ENCODE measurements at places on chromosomes 7 and 10.

- DNase-seq = no peak
Measured at GRCh38 chr7:26499315-26499897, 207.7 kb downstream of the SNX10 start.

DNA sequence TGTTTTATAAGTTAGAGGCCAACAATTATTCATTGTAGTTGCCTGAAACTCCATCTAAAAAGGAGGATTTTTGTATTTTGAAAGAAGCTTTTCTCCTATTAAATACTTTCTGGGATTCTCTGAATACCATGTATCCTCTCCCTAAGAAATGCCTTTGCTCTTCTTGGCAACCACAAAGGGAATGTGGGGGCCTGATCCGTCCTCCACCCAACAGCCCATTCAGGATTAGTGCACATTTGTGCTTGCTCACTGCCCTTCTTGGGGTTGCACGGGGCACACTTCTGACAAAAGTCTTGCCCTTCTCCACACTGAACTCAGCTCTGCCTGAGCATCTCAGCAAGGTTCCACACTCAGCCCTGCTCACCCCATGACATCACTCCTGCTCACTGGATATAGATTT is 194.2 kb downstream of the SLC25A13 start:
- no peak for DNase-seq

DNA sequence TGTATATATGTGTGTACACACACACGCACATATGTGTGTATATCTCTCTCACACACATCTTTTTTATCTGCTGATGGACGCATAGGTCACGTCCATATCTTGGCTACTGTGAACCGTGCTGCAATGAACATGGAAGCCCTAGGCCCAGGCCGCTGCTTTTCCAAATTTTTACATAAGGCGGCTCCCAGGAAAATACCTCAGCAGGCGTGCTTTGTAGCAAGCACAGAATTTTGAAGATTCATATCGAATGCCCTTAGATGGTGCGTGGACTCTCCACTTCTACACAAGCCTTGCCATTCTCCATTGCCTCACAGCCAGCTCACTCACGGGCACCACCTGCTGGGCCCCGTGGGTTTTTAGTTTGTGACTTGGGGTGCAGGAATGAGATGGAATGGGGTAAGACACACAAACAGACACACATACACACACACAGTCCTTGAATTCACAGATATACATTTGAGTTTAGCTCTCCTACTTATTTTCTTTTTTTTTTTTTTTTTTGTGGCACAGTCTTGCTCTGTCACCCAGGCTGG is 57.9 kb upstream of the RNF32 start:
- no peak for DNase-seq

- no peak for DNase-seq
Measured at GRCh38 chr7:15440482-15440881, 121.3 kb downstream of the AGMO start.

GRCh38 chr10:96645191-96645721 is 58.4 kb upstream of the TM9SF3 start:
- no peak for DNase-seq

- DNase-seq = no peak
Measured at GRCh38 chr10:110612087-110612486, 32.0 kb upstream of the RBM20 start.

DNA sequence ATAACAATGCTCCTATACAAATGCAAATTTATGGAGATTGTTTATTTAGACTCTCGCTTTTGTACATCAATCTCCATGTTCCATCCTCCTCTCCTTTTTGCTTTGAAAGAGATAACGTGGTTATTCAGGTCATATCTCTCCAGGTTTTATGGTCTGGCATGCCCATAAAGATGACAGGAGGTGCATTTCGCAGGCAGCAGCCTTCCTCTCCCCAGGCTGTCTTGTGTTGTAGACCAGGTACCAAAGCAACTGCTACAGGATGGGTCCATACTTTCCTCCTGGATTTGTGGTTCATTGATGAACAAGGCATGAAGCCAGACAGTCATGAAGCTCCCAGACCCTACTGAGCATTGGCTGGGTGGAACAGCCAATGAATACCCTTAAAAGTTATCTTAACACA is 400.2 kb upstream of the NPVF start:
- DNase-seq = no peak

GRCh38 chr7:121329191-121330052 is 622 bp downstream of the WNT16 start:
- DNase-seq = no peak

DNA sequence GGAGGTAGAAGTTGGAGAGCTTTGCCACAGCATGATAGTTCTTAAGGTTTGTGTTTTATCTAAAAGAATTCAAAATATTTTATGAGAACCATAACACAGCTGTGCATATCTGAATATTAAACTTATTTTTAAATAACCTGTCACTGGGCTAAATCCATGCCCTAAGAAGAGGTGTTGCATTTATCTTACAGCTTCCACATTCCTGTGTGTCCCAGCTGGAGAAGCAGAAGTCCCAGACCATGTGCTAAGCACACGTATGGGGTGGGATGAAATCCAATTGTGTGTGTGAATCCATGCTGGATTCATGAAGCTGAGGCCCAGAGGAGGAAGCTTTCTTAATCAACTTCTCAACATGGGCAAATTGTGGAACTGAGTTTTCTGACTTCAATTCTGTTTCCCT is 121.5 kb downstream of the PKD1L1 start:
- no peak for DNase-seq

- no peak for DNase-seq
Measured at GRCh38 chr10:35166607-35167006, 40.0 kb downstream of the CREM start.

GRCh38 chr10:97640868-97641811 is 669 bp downstream of the PI4K2A start:
- DNase-seq = no peak

- no peak for DNase-seq
Measured at GRCh38 chr7:75590373-75591005, 98.4 kb downstream of the SPDYE5 start.

GRCh38 chr7:107233174-107233573 is 64.4 kb downstream of the HBP1 start:
- no peak for DNase-seq

DNA sequence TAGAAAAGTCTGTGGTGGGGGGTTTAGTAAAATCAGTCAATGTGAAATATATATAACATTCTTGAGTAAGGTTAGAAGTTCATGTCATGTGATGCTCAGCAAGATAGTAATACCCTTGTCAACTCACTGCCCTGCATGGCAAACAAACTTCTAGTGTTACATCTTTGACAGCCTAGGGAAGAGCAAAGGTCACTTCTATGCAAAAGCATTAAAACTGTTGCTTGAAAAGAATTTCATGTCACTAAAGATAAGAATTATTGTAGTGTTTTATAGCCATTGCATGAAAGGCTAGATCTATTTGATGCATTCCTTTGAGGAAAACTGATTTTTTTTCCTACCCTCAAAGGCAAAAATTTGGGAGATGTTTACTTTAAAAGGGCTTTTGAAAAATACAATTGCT is 176.0 kb downstream of the SKAP2 start:
- DNase-seq = no peak

- no peak for DNase-seq
Measured at GRCh38 chr7:6709808-6710207, 3.1 kb upstream of the ZNF12 start.

- DNase-seq = no peak
Measured at GRCh38 chr10:16439295-16439694, 2.5 kb downstream of the PTER start.

DNA sequence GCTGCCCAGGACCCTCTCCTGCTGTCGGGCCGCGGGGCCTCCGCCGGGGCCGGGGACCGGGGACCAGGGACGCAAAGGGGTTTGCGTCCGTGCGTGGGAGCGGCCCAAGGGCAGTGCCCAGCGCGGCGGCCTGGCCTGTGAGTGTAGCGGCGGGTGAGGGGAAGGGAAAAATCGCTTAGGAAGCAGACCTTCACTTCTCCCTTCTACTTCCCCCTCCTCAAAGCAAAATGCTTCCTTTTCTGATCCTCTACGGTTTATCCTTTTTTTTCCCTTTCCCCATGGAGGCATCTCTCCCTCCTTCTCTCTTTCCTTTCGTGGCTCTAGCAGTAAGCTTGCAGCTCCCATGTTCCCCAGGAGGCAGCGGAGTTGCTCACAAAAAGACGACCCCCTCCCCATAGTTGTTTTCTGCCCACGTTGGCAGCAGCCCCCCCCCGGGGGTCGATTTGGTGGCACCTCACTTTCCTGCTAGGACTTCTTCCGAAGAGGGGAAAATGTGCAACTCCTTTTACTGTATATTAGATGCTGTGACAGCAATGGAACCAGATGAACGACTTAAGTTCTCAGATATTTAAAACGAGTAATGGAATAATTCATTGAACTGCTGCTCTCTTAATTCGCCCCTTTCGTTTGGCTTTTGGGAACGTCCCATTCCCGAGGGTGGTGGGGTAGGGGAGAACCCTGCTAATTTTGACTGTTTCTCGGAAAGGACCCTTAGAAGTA is 724 bp downstream of the CAPZA2 start:
- no peak for DNase-seq

Data from tibial nerve (tissue), 4 donors.